ENCODE measurements at places on chromosomes 5 and 9.

GRCh38 chr9:77162366-77162765 is 15.0 kb upstream of the VPS13A start:
- DNase-seq = no peak

DNA sequence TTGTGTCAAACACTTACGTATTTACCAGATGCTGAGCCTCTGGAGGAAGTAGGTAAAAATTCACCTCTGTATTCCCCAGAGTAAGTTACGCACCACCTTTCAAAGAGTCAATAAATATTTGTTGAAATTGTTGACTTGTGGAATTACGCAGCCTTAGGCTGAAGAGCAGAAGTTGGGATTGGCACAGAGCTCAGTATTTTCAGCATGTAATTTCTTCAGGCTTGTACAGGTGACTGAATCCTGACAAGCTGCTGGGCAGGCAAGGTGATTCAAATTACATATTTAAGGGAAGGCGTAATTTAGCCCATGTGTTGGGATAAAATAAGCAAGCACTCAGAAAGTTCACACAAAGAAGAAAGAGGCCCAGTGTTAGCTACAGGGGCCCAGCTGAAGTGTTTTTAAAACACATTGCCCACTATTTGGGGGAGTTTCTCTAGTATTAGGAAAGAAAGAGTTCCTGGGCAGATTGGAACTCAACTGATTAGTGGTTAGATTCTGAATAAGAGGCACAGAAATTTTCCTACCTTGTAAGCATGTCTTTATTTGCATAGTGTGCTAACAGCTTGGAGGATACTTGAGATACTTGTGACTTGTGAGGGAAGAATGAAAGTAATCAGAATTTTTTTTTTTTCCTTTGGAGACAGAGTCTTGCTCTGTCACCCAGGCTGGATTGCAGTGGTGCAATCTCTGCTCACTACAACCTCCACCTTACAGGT is 165.3 kb upstream of the FBXL7 start:
- DNase-seq = no peak

DNA sequence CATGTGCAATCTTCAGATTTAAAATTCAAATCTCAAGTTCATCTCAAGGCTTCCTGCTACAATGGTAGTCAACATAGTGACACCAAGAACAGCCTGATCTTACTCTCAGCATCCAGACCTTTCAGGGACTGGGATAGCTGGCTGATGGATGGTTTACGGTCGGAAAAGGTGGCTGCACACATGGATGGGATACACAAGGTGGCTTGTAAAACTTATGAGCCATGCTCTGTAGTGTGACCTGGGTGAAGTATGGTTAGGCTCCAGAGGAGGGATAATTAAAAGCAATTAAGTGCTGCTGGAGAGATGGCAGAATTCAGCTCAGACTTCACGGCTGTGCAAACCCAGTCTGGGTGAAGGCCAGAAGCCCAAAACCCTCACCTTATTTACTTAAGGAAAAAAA is 379.5 kb downstream of the NFIB start:
- DNase-seq = no peak

DNA sequence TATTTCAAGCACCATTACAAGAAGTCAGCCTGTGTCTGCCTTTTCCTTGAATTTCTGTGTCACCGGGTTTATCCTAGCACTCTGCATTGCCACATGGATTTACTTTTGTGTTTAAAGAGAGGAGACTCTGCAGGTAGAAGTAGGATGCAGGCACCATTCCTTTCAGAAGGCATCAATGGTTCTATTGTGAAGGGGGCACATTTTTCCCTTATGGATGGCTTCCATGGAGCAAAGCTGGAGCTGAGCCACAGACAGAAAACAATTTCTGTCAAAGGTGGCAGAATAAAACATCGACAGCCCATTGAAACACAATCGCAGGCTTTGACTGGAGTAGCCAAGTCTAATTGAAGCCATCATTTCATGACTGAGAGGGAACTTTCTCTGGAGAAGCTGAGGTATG is 288.0 kb upstream of the ANKH start:
- DNase-seq = no peak

DNA sequence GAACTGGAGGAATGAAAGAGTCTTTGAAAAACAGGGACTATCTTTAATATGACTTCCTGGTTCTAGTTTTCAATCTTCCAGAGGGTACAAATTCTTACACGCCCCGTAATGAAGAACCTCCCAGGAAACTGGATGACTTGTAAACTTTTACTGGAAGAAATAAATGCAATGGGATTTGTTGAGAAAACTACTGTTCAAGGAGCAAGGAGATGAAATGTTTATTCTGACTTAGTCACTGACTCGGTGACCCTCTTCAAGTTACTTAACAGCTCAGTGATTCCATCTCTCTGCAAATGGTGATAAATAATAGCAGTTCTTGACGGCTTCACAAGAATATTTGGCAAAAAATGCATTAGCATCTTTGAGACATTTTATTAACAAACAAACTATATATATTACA is 858.6 kb downstream of the PTPRD start:
- DNase-seq = no peak

All from NCI-H2227 treated with DMSO at 0.1 percent for 48 hours (cell line).